ENCODE measurements at places on chromosomes 1 and 21. TPM values are rescaled to one million over a fixed set of nuclear protein-coding genes. Genes with fewer than 3 reads are reported as not detected.
A peak's percentile ranks its signal among the peaks of the same experiment; 100 is the strongest.

The FAM177B gene
- total RNA-seq: not detected

The MFAP2 gene
- 37.9 TPM for total RNA-seq

The OR2T35 gene
- total RNA-seq: not detected

The SMYD2 gene
- total RNA-seq: 22.0 TPM

The JUN gene
- total RNA-seq: 81.1 TPM

The INAVA gene
- total RNA-seq: 0.42 TPM

DNA sequence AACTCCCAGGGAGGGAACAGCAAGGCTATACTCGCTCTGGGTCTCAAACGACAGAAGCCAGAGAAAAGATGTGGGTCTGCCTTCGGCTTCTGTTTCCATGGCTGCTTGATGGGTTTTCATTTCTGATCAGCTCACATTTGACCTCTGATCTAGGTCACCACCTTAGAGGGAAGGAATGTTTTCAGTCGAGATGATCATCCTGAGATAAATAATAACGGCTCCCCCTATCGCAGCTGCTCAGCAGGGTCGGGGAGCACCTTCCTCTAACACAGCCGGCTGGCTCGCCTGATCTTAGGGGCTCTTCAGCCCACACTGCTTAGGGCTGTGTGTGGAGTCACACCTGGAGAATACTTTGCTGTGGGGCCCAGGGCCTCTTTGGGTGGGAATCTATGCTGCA lies 53.1 kb upstream of the ZNF648 start:
- DNase-seq: no peak

DNA sequence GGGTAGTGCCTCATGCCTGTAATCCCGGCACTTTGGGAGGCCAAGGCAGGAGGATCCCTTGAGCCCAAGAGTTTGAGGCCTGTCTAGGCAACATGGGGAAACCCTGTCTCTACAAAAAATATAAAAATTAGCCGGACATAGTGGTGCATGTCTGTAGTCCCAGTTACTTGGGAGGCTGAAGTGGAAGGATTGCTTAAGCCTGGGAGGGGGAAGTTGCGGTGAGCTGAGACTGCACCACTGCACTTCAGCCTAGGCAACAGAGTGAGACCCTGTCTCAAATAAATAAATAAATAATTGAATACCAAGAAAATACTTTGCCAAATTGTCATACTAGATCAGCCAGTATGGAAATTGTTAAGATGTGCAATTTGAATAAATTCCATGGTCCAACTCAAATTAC lies 5.9 kb upstream of the RBBP5 start:
- no peak for DNase-seq

DNA sequence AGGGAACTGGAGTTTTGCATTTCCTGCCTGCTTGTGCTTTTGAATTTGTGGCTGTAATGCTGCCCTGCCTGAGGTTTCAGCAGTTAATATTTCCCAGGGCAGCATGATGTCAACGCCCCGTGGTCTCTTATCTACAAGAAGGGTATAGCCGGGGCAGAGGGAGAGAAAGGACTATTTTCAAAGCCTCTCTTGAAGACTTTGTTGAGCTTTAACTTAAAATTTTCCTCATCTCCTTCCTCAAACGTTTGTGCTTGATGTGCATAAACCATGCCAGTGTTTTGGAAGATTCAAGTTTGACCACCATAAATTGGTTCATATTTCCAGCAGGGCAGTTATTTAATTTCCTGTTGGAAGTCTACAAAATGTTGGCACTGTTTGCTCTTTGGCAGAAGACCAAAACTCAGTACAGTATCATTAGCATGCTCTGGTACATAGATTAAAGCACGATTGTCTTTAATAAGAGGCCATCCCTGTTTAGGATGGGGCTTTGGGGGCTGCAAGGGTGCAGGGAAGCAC lies 43.4 kb downstream of the ROR1 start:
- peak; percentile 54 for DNase-seq

GRCh38 chr1:61053712-61054600 lies 28.4 kb upstream of the NFIA start:
- no peak for DNase-seq

DNA sequence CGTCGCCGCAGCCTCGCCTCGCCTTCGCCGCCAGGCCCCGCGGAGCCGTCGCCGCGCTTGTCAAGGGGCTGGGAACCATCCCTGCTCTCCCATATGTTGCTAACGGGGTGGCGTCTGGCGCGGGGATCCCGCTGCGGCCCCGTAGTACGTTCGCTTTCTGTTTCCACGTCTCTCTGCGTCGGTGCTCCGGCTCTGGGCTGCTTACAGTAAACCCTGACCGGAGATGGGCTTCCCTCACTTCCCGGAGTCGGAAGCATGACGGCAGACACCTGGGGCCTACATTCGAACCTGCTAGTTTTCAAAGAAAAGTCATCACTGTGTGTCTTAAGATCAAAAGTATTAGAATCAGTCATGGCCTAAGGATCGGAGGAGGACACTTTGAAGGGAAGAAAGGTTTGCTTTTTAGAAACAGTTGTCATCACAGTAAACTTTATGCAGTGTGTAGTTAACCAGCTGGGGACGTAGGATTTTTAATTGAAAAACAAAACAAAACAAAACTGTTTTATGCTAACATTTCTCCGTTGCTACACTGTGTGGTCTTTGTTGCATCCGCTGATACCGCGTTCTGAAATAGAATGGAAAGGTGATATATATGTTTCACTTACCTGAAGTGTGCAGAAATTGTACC lies 69.0 kb downstream of the SLC35A3 start:
- peak; percentile 78 for DNase-seq

- no peak for DNase-seq
Observed at GRCh38 chr1:25932321-25932720, 26.1 kb upstream of the STMN1 start.

- DNase-seq: peak; percentile 65
Observed at GRCh38 chr1:233240829-233241682, 54.5 kb downstream of the PCNX2 start.
